ENCODE measurements at places on chromosomes 12 and 14.

DNA sequence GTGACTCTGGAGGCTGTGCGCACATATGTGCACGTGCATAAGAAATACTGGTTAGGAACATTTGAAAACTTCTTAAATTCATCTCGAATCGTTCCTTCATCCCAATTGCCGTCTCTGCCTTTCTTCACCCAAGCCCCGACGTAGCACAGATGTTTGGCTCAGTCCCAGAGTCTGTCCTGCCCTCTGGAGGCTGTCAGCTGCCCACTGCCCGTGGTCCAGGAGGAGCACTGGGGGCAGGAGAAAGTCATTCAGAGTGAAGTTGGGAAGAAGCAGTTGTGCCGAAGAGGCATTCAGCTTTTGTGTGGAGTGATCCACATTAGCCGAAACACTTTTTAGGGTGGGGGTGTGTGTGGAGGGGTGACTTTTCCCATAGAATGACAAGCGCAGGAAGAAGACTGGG is 124.9 kb downstream of the TSPAN9 start:
- no peak for DNase-seq

GRCh38 chr14:96221841-96222240 is 17.2 kb downstream of the BDKRB2 start:
- no peak for DNase-seq

DNA sequence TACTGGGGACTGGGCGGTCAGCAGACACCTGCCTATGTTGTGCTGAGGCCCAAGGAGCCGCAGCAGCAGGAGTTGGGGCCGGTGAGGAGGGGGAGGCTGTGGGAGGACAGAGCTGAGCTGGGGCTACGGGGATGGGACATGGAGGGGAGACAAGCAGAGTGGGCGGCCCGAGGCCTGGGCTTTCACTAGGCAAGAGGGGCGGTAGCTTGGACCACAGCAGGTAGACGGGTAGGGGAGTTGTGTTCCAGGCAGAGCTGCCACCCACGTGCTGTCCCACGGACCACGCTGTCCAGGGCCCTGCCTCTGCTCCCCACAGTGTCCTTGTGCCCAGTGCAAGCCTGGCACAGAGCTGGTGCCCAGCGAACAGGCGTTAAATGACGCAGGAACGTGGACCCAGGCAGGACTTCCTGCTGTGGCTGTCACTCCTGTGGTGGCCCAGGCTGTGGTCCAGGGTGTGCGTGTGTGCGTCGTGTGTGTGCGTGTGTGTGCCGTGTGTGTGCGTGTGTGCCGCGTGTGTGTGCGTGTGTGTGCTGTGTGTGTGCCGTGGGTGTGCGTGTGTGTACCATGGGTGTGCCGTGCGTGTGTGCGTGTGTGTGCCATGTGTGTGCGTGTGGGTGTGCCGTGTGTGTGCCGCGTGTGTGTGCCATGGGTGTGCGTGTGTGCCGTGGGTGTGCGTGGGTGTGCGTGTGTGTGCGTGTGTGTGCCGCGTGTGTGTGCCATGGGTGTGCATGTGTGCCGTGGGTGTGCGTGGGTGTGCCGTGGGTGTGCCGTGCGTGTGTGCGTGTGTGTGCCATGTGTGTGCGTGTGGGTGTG is 6.8 kb downstream of the CEP170B start:
- DNase-seq = no peak

- no peak for DNase-seq
These were observed 23.8 kb upstream of the STRAP start for GRCh38 chr12:15858353-15858752.

DNA sequence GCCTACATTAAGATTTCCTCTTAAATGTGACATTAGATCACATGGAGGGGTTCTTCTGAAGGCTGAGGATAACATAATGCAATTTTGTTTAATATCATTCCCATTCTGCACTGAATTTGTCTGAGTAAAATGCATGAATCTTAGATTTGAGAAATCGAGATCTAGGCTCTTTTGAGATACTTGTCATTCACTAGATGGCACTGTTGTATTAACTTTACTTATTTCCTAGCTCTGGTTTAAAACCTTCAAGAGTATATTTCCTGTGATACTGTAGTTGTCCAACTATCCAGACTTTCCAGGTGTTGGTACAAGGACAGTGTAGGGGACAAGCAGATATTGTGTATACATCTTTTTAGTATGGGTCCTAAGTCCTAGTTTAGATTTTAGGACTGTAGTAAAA is 91.7 kb upstream of the SEL1L start:
- DNase-seq = peak; percentile 27

- no peak for DNase-seq
These were observed 36.3 kb downstream of the ACSS3 start for GRCh38 chr12:81114226-81114625.

DNA sequence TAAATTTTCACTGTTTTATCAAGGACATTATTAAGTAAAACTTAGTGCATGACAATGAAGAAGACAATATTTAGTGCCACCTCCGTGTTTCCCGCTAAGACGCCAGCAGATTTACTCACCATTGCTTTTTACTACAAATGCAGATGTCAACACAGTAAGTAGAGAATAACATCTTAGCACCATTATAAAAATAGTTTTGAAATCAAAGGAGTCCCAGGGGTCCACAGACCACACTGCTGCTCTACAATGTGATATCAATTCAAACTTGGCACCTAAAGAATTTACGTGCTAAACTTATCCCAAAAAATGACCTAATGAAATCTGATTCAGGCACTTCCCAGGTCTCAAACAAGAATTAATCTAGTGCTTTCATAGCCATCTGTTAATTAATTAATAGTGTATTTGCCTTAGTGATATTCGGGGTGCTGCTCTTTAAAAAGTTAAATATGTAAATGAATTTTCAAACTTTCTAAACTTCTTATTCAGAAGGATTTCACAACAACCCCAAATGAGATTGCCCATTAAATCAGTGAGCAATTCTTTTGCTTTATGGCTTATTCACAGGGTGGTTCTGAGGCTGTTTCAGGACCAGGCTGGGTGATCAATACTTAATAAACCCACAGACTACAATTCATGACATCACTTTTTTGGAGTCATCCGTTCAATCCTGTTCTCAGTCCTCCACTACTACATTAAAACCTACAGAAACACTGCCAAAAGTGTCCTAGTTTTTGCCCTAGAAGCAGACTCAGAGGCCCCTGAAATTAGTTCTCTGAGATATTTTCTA is 161.3 kb upstream of the LMNTD1 start:
- DNase-seq = no peak

GRCh38 chr14:90842726-90843125 is 26.5 kb upstream of the TTC7B start:
- DNase-seq = no peak

DNA sequence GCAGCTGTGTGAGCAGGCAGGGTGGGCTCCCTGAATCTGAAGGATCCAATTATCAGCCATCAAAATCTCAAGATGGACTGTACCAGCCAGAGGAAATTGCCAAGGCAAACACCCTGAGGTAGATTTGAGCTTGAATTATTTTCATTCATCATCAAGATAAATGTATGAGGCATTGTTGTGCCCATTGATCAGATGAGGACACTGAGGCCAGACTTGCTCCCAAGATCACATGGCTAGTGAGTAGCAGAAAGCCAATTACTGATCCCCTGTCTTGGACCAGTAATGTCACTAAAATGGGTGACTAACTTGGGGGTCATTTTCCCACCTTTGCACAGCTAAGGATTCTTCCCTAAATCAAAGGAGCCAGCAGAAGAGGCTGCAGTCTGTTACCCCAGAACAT is 20.9 kb upstream of the CMKLR1 start:
- no peak for DNase-seq

DNA sequence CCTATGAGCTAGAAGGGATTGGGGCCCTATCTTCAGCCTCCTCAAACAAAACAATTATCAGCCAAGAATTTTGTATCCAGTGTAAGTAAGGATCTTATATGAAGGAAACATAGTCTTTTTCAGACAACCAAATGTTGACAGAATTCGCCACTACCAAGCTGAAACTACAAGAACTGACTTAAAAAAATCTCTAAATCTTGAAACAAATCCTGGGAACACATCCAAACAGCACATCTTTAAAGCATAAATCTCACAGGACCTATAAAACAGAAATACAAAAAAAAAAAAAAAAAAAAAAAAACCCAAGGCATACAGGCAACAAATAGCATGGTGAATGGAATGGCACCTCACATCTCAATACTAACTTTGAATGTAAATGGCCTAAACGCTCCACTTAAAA is 41.3 kb upstream of the LMNTD1 start:
- DNase-seq = no peak

DNA sequence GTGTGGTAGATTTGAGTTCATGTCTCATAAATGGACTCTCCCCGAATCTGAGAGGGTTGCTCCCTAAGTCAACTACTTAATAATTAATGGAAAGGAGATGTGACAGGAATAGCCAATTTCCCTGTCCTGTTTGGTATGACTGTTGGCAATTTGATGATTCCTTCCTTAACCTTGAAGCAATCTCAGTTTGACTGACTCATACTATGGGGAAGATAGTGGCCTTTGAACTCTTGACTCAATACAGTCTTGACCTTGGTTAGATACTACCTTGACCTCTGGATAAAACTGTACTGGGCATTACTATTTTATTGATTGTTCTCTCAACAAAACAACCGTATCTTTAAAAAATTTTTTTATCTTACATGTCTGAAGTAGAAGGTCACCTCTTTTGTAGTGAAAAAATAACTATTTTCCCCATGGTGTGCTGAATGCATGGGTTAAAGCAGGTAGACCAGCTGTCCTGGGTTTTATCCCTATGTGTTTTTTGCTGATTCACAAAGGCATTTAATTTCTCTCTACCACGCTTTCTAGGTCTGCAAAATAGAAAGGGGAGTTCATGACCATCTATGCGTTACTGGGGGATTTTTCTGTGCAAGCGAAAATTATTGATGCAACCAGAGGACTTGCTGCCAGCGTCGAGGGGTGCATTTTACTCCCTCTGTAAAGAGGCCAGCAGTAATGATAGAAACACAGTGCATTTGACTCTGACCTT is 80.1 kb downstream of the ETV6 start:
- DNase-seq = no peak

DNA sequence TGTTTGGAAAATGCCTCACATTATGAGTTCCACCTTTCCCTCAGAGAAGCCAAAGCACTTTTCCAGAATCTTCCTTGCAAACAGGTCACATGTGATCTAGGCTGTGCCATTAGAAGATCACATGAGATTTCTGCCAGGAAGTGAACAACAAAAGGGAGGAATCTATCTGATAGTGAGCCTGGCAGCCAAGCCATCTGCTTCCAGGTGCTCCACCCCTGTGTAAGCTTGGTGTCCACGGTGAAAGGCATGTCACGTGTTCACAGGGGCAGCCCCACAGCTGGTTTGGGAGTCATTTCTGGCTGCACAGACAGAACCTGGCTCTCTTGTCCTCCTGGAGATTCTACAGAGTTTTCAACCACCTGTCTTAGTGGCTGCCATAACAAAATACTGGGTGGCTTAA is 3.5 kb upstream of the KSR2 start:
- no peak for DNase-seq

DNA sequence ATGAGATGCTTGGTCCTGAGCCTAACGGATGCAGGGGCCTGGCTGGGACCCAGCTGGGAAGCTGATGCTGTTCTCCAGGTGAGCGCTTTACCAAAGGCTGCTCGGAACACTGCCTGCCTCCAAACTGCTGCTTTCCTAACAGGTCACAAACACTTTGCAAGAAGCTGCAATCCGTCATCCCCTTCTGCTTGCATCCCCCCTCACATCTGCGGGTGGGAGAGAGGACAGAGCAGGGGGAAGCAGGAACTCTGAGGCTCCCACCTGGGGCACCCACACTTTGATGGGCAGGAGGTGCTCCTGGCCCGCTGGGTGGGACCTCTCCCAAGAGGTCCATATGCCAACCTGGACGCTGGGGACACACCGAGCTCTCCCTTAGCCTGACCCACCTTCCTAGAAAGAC is 24.9 kb upstream of the PPP2R5C start:
- DNase-seq = no peak

GRCh38 chr12:110361216-110361615 is 42.3 kb downstream of the ANAPC7 start:
- no peak for DNase-seq

GRCh38 chr12:28232211-28232928 is 42.1 kb downstream of the CCDC91 start:
- DNase-seq = no peak

DNA sequence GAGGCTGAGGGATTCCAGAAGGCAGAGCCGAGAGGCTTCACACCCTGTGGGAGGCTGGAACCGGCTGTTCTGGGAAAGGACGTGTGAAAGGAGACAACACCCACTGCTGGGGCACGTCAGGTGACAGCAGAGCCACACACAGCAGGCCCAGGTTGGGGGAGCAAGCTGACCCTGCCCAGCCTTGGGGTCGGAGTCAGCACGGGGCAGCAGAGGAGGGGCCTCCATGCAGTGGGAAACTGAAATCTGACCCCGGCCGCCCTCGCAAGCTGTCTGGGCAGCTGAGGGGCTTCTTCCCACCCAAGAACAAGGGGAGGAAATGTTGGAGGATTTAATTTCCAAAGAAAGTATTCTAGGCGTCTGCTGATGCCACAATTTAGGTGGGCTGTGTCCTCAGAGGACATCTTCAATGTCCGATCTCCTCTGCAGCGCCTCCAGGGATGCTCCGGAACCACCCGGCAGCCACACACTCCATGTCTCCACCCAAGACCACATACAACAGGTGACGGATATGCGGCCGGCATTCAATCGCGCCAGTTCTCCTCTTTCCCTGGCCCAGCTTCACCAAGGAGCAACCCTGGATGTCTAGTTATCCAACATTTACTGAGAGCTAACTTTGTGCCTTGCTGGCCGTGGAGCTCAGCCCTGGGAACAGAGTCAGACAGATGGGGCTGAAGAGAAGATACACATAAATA is 30.7 kb downstream of the SNRNP35 start:
- no peak for DNase-seq

DNA sequence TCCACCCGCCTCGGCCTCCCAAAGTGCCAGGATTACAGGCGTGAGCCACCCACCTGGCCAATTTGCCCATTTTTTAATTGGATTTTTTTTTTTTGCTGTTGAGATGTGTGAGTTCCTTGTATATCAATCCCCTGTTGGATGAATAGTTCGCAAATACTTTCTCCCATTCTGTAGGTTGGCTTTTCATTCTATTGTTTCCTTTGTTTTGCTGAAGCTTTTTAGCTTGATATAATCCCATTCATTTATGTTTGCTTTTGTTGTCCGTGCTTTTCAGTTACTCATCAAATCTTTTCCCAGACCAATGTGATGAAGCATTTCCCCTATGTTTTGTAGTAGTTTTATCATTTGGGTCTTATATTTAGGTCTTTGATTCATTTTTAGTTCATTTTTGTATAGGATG is 36.4 kb downstream of the TRAF3 start:
- DNase-seq = no peak

DNA sequence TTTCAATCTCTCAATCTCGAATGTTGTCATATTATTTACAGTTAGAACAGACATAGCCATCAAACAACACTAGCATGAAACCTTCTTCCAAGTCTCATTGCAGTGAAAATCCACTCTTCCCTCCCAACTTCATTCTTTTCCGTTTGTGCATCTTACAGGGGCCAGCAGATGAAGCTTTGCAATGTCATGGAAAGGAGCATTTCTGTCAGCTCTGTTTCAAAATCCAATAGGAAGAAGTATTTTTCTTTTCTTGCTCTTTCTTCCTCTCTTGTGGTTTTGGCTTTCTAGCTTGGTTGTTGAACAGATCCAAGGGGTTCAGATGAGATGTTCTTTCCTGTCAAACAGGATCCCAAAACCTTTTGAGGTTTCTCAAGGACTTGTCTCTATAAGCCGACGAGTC is 416.6 kb downstream of the AEBP2 start:
- DNase-seq = no peak

All from NCI-H1436 treated with DMSO at 0.1 percent for 48 hours (cell line).